ENCODE measurements at places on chromosomes 6 and 20. TPM values are rescaled to one million over a fixed set of nuclear protein-coding genes. Genes with fewer than 3 reads are reported as not detected.

The ERVFRD-1 gene
- total RNA-seq = 0.50 TPM

The WFDC10B gene
- total RNA-seq = not detected

The CTCFL gene
- not detected for total RNA-seq

The SNAI1 gene
- 2.6 TPM for total RNA-seq

The MCM3 gene
- 79.8 TPM for total RNA-seq

The PDSS2 gene
- 6.5 TPM for total RNA-seq

The WFDC12 gene
- total RNA-seq = 0.54 TPM

The HS3ST5 gene
- 1.6 TPM for total RNA-seq

The SFTA2 gene
- 1.4 TPM for total RNA-seq

The MLN gene
- total RNA-seq = 0.38 TPM

The MCM9 gene
- 16.5 TPM for total RNA-seq

The LZTS3 gene
- total RNA-seq = 12.2 TPM

The DSP gene
- total RNA-seq = 9.3 TPM

The BMP6 gene
- 1.1 TPM for total RNA-seq

The GNAS-AS1 gene
- total RNA-seq = 1.4 TPM

The ATP6V1G2 gene
- total RNA-seq = 0.25 TPM

The TOX2 gene
- 36.0 TPM for total RNA-seq
